EL (cell line): ENCODE measurements at places on chromosomes 6 and 20.

DNA sequence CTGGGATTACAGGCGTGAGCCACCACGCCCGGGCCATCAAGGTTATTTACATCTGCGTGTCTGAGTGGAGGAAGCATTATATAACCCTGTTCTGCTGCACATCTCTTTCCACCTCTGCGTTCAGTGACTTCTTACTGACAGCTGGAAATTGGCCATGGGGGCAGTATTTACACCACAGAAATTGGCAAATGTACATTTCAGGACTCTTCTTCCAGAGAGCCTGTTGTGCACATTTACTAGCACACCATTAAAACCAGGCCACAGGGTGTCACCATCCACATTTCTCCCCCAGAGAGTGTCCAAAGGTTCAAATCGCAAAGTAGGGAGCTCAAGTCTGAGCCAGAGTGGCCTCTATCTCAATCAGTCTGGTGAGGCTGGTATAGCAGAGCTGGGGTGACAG lies 62.9 kb upstream of the SNX9 start:
- DNase-seq: no peak

DNA sequence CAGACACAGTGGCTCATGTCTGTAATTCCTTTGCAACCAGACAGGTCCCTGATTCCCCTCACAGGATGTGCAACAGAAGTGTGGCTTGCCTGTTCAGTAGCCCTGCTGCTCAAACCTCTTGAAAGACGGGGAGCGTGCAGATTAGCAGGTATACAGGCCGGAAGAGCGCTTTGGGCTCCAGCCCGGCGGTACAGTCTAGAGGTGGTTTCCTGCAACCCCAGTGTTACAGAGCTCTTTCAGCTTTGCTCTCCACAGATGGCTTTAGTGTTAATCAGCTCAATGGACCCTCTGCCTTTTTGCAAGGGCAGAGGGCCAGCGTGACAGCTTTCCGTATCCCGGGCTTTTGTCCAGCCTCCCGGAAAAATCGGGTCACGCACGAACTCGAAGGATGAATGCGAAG lies 67.2 kb upstream of the TNFRSF21 start:
- no peak for DNase-seq

GRCh38 chr6:26155061-26155930 lies 68.1 kb downstream of the HFE start:
- peak; percentile 38 for DNase-seq

GRCh38 chr6:21100991-21101390 lies 492.6 kb upstream of the SOX4 start:
- DNase-seq: no peak

GRCh38 chr6:47484616-47485015 lies 7.0 kb downstream of the CD2AP start:
- peak; percentile 93 for DNase-seq

- no peak for DNase-seq
Measured at GRCh38 chr6:508006-508405, 116.5 kb downstream of the IRF4 start.

DNA sequence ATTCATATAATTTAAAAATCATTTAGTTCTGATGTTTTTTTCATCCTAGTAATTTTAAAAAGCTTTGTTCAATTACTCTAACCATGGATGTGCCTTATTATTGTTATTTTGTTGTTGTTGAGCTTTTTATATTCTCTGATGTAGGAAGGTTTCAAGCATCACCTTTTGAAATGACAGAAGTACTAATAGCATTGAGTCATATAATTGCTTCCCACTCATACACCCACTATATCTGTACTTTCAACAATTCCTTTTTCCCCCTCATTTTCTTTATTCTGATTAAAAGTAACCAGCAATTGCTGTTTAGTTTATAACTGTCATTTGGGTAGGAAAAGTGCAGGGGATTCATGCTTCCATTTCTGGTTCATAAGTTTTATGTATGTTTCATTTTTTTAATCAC lies 38.6 kb downstream of the DNAH8 start:
- DNase-seq: no peak

GRCh38 chr20:39623584-39624234 lies 661.6 kb downstream of the DHX35 start:
- DNase-seq: no peak

GRCh38 chr6:46305833-46306232 lies 135.1 kb upstream of the ENPP5 start:
- no peak for DNase-seq

DNA sequence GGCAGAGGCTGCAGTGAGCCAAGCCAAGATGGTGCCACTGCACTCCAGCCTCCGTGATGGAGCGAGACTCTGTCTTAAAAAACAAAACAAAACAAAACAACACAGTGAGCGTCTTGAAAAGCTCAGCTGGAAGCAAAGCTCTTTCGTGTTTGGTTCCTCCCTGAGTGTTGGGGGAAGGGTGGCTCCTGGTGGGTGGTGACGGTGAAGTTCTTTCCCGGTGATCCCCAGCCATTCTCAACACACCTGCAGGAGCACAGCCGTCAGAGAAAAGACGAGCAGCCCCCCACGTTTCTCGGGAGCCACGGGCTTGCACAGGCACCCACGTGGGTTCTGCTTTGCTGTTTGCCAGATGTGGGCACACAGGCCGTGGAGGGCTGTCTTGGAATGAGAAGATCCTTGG lies 3.2 kb downstream of the BHLHE23 start:
- DNase-seq: no peak

DNA sequence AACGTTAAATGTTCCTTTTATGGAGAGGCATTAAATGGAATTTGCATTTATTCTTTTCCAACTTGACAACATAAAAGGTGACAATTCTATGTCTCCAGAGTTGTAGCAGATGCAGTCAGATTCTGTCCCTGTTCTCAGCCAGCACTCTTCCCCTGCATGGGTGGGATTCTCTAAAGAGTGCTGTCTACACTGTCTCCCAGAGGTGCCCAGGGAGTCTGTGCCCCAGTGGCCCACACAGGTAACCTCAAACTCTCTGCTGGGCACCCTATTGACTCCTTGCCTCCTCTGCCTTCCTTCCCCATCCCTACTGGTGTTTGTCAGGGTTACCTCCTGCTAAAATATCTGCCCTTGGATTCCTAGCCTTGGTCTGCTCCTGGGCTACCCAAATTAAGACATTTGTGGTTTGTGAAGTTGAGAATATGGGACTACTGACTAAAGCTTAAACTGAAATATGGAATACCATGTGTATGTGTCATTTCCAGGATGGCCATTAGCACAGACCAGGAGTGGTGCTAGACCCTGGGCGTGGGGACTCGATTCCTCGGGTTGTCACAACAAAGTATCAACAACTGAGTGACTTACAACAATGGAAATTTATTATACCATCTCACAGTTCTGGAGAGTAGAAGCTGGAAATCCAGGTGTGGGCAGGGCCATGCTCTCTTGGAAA lies 284.7 kb downstream of the CDH26 start:
- peak; percentile 76 for DNase-seq

DNA sequence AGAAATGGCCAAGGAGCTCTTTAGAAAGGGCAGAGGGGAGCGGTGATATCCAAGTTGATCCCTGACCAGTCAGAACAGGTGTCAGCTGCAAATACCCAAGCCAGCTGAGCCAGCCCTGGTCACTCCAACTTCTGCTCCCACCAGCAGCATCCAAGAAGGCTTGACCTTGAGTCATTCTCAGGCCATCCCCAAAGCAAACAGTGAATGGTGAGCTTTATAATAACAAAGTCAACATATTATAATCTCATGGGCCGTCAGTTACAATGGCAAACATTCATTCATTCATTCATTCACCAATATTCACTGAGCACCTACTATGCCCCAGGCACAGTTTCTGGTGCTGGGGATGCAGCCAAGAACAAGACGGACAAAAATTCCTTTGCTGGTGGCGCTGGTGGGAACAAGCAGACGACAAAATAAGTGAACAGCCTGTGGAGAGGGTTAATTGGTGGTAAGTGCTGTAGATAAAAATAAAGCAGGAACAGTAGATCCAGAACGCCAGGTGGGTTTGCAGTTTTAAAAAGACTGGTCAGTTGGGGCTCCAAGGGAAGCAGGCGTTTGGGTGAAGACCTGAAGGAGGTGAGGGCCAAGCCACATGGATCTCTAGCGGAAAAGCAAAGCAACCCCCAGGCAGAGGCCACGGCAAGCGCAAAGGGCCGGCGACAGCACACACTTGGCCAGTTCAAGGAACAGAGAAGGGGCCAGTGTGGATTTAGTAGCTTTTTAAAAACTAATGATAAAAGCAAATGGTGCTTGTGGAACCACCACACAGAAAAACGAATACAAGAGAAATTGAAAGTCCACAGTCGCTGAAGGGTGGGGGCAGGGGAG lies 131.8 kb upstream of the PTPN1 start:
- no peak for DNase-seq

DNA sequence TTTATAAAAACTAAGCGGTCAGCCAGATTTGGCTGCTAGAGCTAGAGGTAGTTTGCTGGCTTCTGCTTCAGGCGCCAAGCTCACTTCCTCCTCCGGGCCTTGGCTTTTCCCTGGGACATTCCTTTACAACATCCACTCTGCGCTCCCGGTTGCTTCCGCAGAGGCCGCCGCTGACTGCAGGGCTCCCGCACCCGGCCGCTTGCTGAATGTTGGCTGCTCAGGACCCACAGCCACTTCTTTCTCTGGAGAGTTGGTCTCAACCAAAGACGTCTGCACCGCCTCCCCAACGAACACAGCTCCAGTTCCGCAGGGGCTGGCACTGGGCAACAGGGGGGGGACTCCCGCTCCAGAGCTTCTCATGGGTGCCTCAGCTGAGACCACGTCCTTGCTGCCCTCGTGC lies 282.8 kb downstream of the TFAP2C start:
- no peak for DNase-seq

DNA sequence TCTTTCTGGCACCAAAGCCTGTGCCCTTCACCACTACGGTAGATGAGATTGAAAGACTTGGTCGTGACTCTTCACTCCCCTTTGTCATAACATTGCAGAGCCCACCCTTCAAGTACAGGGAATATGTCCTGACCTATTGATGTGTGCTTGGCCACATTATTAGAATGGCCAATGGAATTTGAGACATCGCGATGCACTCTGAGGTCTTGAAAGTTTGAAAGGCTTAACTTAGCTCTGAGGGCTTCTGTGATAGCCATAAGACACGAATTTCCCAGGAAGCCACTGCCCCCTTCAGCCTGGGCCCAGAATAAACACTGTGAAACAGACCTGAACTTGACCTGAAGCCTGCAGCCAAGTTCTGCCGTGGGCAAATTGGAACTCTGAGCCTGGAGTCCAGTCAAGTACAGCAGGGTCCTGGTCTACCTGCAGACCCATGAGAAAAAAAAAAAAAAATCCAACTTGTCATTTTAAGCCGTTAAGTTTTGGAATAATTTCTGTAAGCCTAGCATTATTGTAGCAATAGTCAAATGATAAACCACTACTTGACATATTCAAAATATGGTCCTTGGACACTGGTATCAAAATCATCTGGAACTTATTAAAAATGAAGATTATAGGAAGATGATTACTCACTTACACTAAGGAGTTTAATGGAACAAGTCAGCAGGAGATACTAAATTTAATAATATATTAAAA lies 36.9 kb upstream of the TRAF3IP2 start:
- peak; percentile 76 for DNase-seq

GRCh38 chr6:109024368-109024767 lies 70.3 kb downstream of the SESN1 start:
- DNase-seq: peak; percentile 13

DNA sequence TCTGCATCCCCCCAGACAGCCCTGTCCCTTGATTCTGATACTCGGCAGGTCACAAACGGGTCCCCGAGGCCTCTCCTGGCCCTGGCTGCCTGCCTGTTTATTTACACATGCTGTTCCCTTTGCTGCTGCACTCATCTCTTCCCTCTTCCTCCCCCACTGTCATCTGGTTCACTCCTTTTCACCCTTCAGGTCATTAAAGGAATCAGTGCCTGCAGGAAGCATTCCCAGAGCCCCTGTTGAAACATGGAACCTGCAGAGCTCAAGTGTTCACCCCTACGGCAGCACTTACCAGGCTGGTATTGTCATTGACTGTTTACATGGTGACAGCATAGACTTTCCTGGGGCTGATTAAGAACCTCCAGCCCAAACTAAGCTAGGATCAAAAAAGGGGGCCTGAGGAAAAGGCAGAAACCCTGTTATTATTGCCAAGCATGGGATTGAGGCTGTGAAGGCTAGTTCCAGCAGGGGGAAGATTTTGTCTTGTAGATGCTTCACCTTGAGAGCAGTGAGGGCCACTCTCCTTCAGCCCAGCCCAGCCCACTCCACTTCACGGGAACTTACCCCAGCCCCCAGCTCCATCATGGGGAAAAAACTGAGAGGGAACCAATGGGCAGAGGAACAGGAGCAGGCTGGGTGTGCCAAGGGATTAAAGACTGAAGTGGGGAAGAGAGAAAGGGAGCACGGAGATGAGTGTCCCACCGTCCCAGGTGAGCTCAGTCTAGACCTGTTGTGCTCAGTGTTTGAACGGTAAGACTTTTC lies 73.2 kb downstream of the JPH2 start:
- DNase-seq: no peak

DNA sequence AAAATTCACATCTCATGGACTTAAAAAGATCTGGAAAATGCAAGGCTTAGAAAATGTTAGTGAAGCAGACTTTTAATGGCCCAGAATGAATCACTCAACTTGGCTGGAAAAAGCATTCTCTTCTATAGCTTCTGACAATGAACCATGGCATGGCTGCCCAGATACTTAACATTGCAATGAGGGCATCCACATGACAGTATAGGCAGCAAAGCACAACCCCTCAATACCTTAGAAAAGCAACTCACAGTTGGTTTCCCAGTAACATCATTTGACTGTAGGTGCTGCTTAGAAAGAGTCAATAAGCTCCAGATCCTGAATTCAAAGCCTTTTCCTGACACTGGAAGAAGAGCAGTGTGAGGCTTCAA lies 155.8 kb downstream of the EYA4 start:
- DNase-seq: no peak

DNA sequence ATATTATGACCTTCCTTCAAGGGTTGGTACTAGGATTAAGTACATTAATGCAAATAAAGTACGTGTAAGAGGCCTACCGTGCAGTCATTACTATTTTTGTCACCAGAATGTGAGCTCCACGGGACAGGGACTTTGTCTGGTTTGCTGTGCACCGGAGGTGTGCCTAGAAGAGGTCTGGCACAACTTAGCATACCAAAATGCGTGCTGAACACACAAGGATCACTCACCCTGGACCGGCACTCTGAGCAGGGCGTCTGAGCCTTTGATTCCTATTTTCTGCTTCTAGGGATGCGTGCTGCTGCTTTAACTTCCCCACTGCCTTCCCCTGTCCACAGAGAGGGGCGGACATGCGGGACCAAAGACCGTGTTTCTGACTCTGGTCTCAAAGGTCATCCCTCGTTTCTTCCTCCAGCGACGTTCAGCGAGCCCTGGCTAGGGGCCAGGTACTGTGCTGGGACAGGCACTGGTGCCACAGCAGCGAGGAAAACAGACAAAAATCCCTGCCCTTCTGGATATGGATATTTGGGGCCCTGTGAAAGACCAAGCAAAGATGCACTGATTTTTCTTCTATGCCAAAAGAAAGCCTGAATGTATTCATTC lies 222.7 kb downstream of the BMP7 start:
- DNase-seq: no peak
